ENCODE measurements at places on chromosomes 16 and 17.

DNA sequence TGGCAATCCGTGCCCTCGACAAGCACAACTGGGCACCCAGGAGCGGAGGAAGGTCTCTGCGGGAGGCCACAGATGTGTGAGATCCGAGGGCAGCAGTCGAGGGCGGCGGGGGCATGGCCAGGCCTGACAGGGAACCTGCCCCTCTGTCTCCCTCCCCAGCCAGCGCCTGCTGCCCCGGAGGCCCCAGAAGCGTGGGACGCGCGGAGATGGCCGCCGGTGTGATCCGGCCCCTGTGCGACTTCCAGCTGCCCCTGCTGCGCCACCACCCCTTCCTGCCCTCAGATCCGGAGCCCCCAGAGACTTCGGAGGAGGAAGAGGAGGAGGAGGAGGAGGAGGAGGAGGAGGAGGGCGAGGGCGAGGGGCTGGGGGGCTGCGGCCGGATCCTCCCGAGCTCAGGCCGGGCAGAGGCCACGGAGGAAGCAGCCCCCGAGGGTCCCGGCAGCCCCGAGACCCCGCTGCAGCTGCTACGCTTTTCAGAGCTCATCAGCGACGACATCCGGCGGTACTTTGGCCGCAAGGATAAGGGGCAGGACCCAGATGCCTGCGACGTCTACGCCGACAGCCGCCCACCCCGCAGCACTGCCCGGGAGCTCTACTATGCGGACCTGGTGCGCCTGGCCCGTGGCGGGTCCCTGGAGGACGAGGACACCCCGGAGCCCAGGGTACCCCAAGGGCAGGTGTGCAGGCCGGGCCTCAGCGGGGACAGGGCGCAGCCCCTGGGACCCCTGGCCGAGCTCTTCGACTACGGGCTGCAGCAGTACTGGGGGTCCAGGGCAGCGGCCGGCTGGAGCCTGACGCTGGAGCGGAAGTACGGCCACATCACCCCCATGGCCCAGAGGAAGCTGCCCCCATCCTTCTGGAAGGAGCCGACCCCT is 1.7 kb downstream of the PERCC1 start:
- no peak overlapping the region for H3K4me3 ChIP-seq
- H3K4me1 ChIP-seq = no peaks in the 10 kb centered on the region
- DNase-seq = no peak
- H3K27me3 ChIP-seq = no peaks in the 10 kb centered on the region

DNA sequence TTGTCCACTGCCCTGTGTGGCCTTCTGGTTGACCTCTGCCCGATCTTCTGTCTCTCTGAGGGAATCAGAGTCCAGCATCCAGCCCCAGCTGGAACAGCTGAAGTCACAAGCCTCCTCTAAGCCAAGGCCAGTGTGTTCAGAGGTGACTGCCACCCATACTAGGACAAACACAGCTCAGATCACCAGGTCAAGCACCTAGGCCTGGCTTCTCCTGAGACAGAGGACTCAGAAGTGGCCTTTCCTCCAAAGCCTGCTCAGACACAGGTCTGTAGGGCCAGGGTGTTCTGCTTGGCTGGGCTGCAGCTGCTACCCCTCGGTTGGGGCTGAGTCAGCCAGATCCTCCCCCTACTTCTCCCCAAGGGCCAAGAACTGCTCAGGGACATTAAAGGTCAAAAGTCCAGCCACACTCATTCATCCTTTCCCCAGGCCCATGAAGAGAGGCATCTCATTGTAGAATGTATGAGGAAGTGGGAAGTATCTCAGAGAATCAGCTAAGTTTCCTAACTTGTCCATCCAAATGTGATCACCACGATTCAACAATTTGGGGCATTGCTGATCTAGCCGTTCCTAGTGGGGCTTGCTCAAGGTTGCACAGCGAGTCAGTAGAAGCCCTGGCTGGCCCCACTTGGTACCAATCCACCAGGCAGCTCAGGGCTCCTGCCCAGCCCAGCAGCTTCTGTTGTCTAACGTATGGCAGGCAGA is 7.6 kb downstream of the SLC46A1 start:
- H3K27ac ChIP-seq = peak overlapping the region; percentile 6
- no peak overlapping the region for H3K4me3 ChIP-seq
- peaks cover 10% of the 10 kb centered on the region for H3K36me3 ChIP-seq
- peaks cover 34% of the 10 kb centered on the region for H3K4me1 ChIP-seq

GRCh38 chr17:21300601-21301571 is 16.4 kb downstream of the MAP2K3 start:
- H3K27ac ChIP-seq = no peak overlapping the region
- DNase-seq = no peak
- peaks cover 6% of the 10 kb centered on the region for H3K4me1 ChIP-seq
- peaks cover 13% of the 10 kb centered on the region for H3K27me3 ChIP-seq

DNA sequence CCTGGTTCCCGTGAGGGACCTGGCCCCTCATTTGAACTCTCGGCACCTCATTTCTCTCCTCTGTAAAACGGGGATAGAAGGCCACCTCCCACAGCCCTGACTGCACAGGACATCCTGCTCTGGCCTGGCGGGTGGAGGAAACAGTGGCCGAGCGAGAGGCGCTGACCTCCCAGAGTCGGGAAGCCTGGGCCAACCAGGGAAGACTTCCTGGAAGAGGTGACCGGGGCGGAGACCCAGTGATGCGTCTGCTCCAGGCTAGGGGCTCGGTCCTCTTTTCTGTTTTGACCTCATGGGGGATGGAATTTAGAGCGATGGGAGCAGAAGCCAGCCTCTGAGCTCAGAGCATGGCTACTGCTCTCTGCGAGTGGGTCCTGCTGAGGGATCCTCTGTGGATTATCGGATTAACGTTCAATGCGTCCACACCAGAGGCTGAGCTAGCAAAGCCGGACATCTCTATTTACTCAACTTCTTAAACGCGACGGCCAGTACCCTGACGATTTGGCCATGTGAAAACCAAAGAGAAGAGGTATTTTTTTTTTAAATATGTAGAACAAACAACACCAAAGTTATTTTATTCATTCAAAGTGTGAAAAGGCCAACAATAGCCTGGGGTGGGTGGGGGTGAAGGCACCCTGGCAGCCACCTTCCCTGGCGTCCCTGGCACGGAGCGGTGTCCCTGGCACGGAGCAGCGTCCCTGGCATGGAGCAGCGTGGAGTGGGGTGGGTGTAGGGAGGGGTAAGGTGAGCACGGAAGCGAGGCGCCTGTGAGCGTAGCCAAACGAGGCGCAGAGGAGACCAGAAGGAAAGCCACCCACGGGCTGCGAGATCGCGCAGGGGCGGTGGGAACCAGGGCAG is 9.2 kb upstream of the MSLN start:
- peaks cover 2% of the 10 kb centered on the region for H3K36me3 ChIP-seq
- H3K4me3 ChIP-seq = no peak overlapping the region
- peaks cover 6% of the 10 kb centered on the region for H3K4me1 ChIP-seq

GRCh38 chr17:45325810-45326209 is 9.0 kb upstream of the MAP3K14 start:
- H3K36me3 ChIP-seq = peaks cover 7% of the 10 kb centered on the region
- H3K27ac ChIP-seq = no peak overlapping the region
- no peak for DNase-seq
- H3K4me1 ChIP-seq = peaks cover 30% of the 10 kb centered on the region
- H3K4me3 ChIP-seq = no peak overlapping the region

DNA sequence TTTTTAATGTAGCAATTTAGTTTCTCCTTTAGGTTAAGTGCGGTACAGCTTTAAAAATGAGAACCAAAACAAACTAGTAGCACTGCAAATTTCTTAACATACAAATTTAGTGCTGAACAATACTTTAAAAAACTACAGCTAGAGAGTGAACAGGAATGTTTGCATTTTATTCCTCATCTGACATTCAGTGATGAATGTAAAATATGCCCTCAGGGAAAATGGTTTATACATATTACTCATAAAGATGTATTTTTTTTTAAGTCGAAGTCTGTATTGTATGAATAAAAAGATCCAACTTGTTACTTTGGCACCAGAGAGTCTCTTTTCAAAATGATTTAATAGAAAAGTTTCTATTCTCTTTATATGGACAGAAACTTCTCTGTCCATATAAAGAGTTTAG is 96.8 kb downstream of the BRIP1 start:
- peak; percentile 28 for DNase-seq
- peak overlapping the region; percentile 66 for H3K4me3 ChIP-seq
- H3K36me3 ChIP-seq = peaks cover 68% of the 10 kb centered on the region

DNA sequence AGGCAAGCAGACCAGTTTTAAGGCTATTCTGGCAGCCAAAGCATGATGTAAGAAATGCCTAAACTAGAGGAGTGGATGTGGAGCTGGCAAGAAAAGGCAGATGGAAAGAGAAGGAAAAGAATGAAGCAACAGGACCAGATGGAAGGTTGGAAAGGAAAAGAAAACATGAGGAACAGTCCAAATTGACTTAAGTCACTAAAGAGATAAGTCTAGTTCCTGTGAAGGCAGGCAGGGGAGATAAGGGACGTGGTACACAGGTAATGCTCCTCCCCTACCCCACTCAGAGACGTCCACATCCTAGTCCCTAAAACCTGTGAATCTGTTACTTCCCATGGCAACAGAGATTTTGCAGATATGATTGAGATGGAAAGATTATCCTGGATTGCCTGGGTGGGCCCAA is 43.5 kb downstream of the TEX2 start:
- H3K27ac ChIP-seq = no peak overlapping the region
- peaks cover 23% of the 10 kb centered on the region for H3K36me3 ChIP-seq
- no peak for DNase-seq
- H3K27me3 ChIP-seq = peaks cover 1% of the 10 kb centered on the region
- H3K4me1 ChIP-seq = peaks cover 48% of the 10 kb centered on the region

DNA sequence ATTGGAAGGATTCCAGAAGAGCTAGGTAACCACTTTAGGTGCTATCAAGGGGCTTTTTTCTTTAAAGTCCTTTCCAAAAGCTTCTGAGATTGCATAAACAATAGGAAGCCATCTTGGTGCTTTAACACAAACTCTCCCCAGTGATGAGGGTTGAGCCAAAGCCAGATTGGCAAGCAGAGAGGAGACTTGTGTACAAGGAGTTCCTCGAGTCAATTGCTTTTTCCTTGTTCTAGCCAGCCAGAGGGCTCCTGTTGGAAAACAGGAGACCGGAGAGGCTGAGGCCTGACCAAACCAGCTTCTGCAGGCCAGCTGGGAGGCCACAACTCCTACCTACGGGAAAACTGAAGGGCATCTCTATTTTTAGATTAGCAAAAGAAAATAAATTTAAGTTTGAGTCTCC is 46.5 kb downstream of the MAPT start:
- H3K4me3 ChIP-seq = no peak overlapping the region
- H3K4me1 ChIP-seq = no peaks in the 10 kb centered on the region
- peaks cover 58% of the 10 kb centered on the region for H3K27me3 ChIP-seq
- H3K27ac ChIP-seq = no peak overlapping the region
- no peaks in the 10 kb centered on the region for H3K36me3 ChIP-seq

GRCh38 chr17:70879401-70879800 is 710.1 kb downstream of the KCNJ2 start:
- H3K36me3 ChIP-seq = no peaks in the 10 kb centered on the region
- no peak overlapping the region for H3K4me3 ChIP-seq
- H3K4me1 ChIP-seq = peaks cover 17% of the 10 kb centered on the region
- DNase-seq = no peak
- no peak overlapping the region for H3K27ac ChIP-seq
- no peaks in the 10 kb centered on the region for H3K27me3 ChIP-seq

DNA sequence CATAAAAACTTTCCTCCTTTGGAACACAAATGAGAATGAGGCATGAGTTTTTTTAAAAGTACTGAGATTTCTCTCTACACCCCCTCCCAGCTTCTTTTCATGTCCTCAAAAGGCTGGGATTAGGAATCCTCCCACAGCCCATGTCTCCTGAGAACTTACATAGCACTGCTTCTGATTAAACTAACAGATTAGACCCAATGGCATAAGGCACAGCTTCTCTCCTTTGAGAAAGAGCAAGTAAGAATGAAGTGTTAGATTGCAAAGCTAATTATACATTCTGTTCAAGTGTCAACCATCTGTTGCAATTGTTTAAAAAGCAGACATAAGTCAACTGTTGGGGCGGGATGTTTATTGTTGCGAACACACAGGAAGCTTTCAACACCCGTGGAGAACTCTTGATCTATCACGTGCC is 715.1 kb downstream of the CDH11 start:
- H3K4me3 ChIP-seq = no peak overlapping the region
- H3K36me3 ChIP-seq = no peaks in the 10 kb centered on the region
- DNase-seq = no peak
- no peak overlapping the region for H3K27ac ChIP-seq
- no peaks in the 10 kb centered on the region for H3K27me3 ChIP-seq

DNA sequence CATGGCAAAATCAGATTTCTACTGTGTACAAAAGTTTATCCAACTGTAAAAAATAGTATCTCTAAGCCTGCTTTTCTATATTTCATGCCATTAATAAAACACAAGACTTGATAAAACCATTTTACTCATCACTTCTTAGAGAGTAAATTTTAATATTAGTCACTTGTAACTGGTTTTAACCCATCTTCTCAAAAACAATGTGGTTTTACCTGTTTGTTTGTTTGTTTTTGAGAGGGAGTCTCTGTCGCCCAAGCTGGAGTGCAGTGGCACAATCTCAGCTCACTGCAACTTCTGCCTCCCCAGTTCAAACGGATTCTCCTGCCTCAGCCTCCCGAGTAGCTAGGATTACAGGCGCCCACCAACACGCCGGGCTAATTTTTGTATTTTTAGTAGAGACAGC is 32.1 kb downstream of the UBE2G1 start:
- H3K4me1 ChIP-seq = peaks cover 62% of the 10 kb centered on the region
- no peak overlapping the region for H3K27ac ChIP-seq
- no peaks in the 10 kb centered on the region for H3K27me3 ChIP-seq
- H3K36me3 ChIP-seq = peaks cover 6% of the 10 kb centered on the region
